ENCODE measurements at places on chromosomes 4 and X.

DNA sequence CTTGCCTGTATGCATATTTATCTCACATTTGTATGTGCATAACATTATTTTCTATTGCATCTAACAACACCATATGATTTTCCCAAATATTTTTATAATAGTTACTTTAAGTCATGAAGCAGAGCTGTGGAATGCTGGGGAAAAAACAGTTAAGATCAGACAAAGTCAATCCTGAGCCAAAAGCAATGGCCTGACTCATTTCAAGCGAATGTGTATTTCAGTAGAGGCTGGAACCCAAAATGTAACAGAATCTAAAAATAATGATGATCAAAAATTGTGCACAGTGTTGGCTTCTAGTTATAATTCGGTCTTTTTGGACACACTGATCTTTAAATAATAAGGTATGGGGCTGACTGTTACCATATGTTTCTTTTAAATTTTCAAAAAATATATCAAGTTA, 516.2 kb upstream of the ADGRL3 start:
- no peak for DNase-seq
- H3K27me3 ChIP-seq, result no peaks in the 10 kb centered on the region
- no peaks in the 10 kb centered on the region for H3K4me1 ChIP-seq
- no peak overlapping the region for H3K27ac ChIP-seq
- H3K4me3 ChIP-seq, result no peak overlapping the region

GRCh38 chr4:89820010-89820409, 17.0 kb downstream of the SNCA start:
- peaks cover 3% of the 10 kb centered on the region for H3K36me3 ChIP-seq
- H3K4me3 ChIP-seq, result no peak overlapping the region
- H3K27me3 ChIP-seq, result peaks cover 5% of the 10 kb centered on the region

DNA sequence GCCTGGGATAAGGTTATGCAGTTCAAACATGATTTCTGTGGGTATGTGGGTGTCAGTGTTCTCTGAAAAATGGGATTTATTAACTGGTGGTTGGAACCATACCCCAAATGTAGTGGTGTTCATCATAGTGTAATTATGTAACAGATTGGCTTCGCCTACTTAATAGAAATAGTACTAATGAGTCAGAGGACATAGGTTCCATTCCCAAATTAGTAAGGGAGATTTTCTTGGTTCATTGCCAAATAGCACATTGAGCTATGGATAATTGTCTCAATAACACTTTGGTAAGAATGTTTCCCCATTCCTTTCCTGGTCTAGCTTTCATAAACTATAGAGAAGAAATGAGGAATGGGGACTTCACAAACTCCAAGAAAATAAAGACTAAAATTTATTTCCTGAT, 20.5 kb upstream of the CYBB start:
- H3K36me3 ChIP-seq, result no peaks in the 10 kb centered on the region
- H3K4me3 ChIP-seq, result no peak overlapping the region
- H3K27me3 ChIP-seq, result no peaks in the 10 kb centered on the region

GRCh38 chr4:54731552-54731951, 73.8 kb downstream of the KIT start:
- no peak overlapping the region for H3K27ac ChIP-seq
- no peaks in the 10 kb centered on the region for H3K27me3 ChIP-seq
- no peak overlapping the region for H3K4me3 ChIP-seq
- DNase-seq, result no peak
- H3K36me3 ChIP-seq, result no peaks in the 10 kb centered on the region

- H3K27me3 ChIP-seq, result no peaks in the 10 kb centered on the region
- H3K27ac ChIP-seq, result no peak overlapping the region
- no peaks in the 10 kb centered on the region for H3K36me3 ChIP-seq
- H3K4me3 ChIP-seq, result no peak overlapping the region
- no peaks in the 10 kb centered on the region for H3K4me1 ChIP-seq
These were observed 26.7 kb downstream of the ANKRD50 start for GRCh38 chr4:124685851-124686250.

- H3K27me3 ChIP-seq, result peaks cover 6% of the 10 kb centered on the region
- no peak overlapping the region for H3K4me3 ChIP-seq
- H3K27ac ChIP-seq, result no peak overlapping the region
- peaks cover 9% of the 10 kb centered on the region for H3K4me1 ChIP-seq
- peak; percentile 34 for DNase-seq
These were observed 161.7 kb downstream of the BTC start for GRCh38 chr4:74632634-74633033.

GRCh38 chr4:17494258-17495190, 17.4 kb downstream of the QDPR start:
- DNase-seq, result no peak
- no peak overlapping the region for H3K4me3 ChIP-seq
- H3K27me3 ChIP-seq, result no peaks in the 10 kb centered on the region
- H3K36me3 ChIP-seq, result peaks cover 28% of the 10 kb centered on the region

GRCh38 chr4:142557239-142557801, 288.8 kb downstream of the INPP4B start:
- H3K36me3 ChIP-seq, result peaks cover 5% of the 10 kb centered on the region
- H3K4me1 ChIP-seq, result peaks cover 76% of the 10 kb centered on the region
- H3K27me3 ChIP-seq, result no peaks in the 10 kb centered on the region

DNA sequence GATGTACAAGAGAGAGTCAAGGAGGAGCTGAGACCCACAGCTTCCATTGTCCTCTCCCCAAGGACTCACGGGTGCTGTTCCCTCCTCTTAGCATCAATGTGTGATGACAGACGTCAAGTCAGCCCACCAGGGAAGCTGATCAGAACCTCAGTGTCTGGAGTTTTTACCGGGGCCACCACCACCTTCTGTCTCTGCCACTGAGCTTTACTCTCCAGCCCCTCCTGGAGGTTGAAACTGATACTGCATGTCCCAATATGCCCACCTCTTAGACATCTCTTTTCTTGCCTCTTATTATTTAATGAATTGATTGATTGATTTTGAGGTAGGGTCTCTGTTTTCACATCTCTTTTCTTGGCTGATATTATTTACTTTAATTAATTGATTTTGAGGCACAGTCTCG, 10.3 kb upstream of the AKAP17A start:
- H3K4me1 ChIP-seq, result peaks cover 23% of the 10 kb centered on the region
- peak; percentile 87 for DNase-seq
- H3K36me3 ChIP-seq, result no peaks in the 10 kb centered on the region

DNA sequence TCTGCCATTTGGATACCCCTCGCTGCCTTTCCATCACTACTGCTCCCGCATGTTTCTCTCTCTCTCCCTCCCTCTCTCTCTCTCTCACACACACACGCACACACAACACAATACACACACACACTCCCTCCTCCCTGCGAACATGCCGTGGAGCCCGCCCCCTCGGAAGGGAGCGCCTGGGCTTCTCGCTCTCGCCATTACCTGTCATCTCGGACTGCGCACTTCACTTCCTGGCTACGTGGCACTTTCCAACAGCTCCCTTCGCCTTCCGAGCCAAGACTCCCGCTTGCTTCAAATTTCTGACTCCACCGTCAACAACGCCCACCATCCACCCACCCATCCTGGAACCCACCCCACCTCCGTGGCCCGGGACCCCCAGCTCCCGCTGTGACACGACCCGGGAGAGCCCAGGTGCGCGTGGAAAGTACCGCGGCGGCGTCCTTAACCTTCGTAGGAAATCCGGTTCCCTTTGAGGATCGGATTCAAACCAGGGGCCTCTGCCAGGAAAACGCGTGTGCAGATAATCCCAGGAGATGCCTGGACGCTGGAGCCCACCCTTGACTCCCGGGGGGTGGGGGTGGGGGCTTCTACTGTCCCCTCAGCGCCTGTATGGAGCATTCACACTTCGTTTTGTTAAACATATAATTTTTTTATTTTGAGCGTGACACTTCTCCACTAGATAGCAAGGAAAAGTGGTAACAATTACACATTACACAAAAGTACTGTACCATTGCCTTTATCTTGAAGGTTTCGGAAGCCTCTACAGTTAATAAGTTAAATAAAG, 12.5 kb downstream of the ARX start:
- peak overlapping the region; percentile 52 for H3K4me3 ChIP-seq
- peaks cover 64% of the 10 kb centered on the region for H3K27me3 ChIP-seq
- DNase-seq, result no peak
- H3K27ac ChIP-seq, result peak overlapping the region; percentile 52

GRCh38 chr4:16728111-16728510, 170.3 kb downstream of the LDB2 start:
- no peak overlapping the region for H3K4me3 ChIP-seq
- no peak for DNase-seq
- no peak overlapping the region for H3K27ac ChIP-seq
- no peaks in the 10 kb centered on the region for H3K4me1 ChIP-seq

DNA sequence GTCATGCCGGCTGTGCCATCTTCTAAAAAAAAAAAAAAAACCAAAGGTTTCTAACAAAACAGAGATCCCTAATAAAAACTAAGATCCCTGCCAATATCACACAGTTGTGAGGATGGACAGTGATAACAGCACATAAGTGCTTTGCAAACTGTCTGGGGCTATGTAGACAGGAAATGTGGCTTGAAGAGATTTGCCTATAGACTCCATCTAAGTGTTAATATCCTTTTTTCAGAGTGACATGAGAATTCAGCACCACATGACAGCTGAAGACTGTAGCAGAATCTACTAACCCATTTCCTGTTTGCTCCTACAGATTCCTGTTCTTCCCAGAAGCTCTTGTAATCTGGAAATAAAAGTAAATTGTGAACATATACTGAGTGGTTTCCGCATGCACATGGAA, 215.4 kb downstream of the KDR start:
- no peaks in the 10 kb centered on the region for H3K27me3 ChIP-seq
- DNase-seq, result no peak
- no peaks in the 10 kb centered on the region for H3K36me3 ChIP-seq
- H3K4me1 ChIP-seq, result peaks cover 4% of the 10 kb centered on the region
- no peak overlapping the region for H3K27ac ChIP-seq

DNA sequence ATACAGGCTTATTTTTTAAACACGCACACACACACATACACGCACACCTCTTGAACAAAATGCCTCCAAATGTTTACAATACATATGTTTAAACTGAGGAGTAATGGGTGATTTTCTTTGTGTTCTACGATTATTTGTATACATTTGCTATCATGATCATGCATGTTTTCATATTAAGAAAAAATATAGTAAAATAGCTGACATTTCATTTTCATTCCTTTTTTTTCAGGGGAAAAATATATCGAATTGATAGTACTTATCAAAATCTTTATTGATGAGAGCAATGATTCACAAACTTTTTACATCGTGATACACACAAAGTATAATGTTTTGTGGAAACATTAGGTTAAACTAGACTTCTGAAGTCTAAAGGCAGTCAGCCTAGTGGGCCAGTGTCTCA, 618.9 kb downstream of the TECRL start:
- H3K4me3 ChIP-seq, result no peak overlapping the region
- no peaks in the 10 kb centered on the region for H3K36me3 ChIP-seq
- no peaks in the 10 kb centered on the region for H3K27me3 ChIP-seq
- no peak overlapping the region for H3K27ac ChIP-seq
- no peaks in the 10 kb centered on the region for H3K4me1 ChIP-seq

DNA sequence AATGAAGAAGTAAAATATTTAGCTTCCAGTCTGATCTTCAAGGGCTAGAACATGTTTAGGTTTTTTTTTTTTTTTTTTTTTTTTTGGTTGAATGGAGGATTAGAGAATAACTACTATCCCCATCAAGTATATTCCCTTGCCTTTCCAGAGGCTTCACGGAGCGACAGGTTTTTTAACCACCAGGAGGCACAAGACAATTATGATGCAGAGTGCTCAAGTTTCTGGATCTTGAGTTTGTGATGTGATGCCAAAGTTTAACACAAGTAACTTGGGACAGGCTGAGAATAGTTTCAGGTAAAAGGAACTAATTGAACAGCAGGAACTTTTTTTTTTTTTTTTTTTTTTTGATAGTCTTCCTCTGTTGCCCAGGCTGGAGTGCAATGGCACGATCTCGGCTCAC, 30.3 kb downstream of the CCNI start:
- DNase-seq, result no peak
- H3K27ac ChIP-seq, result no peak overlapping the region

DNA sequence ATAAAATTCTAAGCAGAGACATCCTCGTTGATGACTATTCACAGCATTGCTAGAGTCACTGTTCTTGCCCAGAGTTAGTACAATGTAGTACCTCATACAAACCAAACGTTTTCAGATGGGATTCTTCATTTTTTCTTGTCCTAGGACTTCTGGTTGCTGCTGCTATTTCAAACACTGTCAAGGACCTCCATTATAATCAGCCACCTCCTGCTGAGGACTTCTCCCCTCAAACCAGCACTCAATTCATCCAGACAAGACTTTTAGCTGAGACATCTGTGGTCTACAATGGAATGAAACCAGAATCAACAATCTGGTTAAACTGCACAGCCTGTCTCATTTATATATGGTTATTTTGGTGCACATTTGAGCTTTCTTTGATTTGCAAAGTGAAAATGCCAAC, 1008.8 kb downstream of the STPG2 start:
- H3K27me3 ChIP-seq, result no peaks in the 10 kb centered on the region
- no peak for DNase-seq
- no peak overlapping the region for H3K27ac ChIP-seq
- H3K36me3 ChIP-seq, result no peaks in the 10 kb centered on the region

- DNase-seq, result no peak
- H3K36me3 ChIP-seq, result no peaks in the 10 kb centered on the region
- H3K27ac ChIP-seq, result no peak overlapping the region
These were observed 57.3 kb upstream of the ENPEP start for GRCh38 chr4:110418641-110419040.

- no peaks in the 10 kb centered on the region for H3K27me3 ChIP-seq
- H3K4me3 ChIP-seq, result no peak overlapping the region
- H3K4me1 ChIP-seq, result peaks cover 12% of the 10 kb centered on the region
- H3K36me3 ChIP-seq, result no peaks in the 10 kb centered on the region
- H3K27ac ChIP-seq, result no peak overlapping the region
These were observed 84.8 kb upstream of the BMP2K start for GRCh38 chr4:78691334-78691754.

- H3K27ac ChIP-seq, result no peak overlapping the region
- no peak overlapping the region for H3K4me3 ChIP-seq
- peak; percentile 30 for DNase-seq
- H3K36me3 ChIP-seq, result peaks cover 1% of the 10 kb centered on the region
These were observed 64.0 kb upstream of the PGM2 start for GRCh38 chr4:37762294-37762990.

- H3K36me3 ChIP-seq, result peaks cover 41% of the 10 kb centered on the region
- H3K27ac ChIP-seq, result peak overlapping the region; percentile 60
- no peak overlapping the region for H3K4me3 ChIP-seq
- H3K27me3 ChIP-seq, result no peaks in the 10 kb centered on the region
These were observed 5.5 kb downstream of the CAMK2D start for GRCh38 chr4:113756005-113756410.

- H3K27ac ChIP-seq, result no peak overlapping the region
- no peaks in the 10 kb centered on the region for H3K4me1 ChIP-seq
- no peaks in the 10 kb centered on the region for H3K27me3 ChIP-seq
- no peak for DNase-seq
- H3K36me3 ChIP-seq, result no peaks in the 10 kb centered on the region
These were observed 221.6 kb upstream of the FTHL17 start for GRCh38 chrX:31293409-31293808.

DNA sequence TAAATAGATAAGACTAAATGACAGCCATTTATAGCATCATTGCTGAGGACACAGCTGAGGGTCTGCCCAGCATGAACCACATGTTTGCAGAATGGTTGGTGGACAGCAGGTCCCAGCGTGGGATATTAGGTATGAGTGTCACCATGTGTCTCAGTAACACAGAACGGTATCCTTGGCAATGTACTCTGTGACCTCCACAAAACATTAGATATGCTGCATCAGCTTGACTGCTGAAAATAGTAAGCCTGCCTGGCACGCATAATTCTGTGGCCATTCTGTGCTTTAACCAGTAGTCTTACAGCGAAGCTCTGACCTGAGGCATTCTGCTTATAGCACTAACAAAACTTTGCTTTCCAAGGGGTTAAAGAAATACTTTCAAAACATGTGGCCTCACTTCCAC, 32.0 kb downstream of the LIMCH1 start:
- H3K4me1 ChIP-seq, result no peaks in the 10 kb centered on the region
- no peak overlapping the region for H3K4me3 ChIP-seq
- DNase-seq, result no peak

GRCh38 chrX:107880054-107880610, 54.5 kb downstream of the MID2 start:
- DNase-seq, result no peak
- H3K27ac ChIP-seq, result no peak overlapping the region
- H3K27me3 ChIP-seq, result no peaks in the 10 kb centered on the region
- no peaks in the 10 kb centered on the region for H3K4me1 ChIP-seq
- no peak overlapping the region for H3K4me3 ChIP-seq
- H3K36me3 ChIP-seq, result no peaks in the 10 kb centered on the region
